ENCODE measurements at places on chromosomes 13 and 19.

GRCh38 chr13:48506092-48506701 lies 26.7 kb downstream of the RCBTB2 start:
- DNase-seq = no peak

- no peak for DNase-seq
Measured at GRCh38 chr13:32811297-32811800, 204.9 kb upstream of the KL start.

DNA sequence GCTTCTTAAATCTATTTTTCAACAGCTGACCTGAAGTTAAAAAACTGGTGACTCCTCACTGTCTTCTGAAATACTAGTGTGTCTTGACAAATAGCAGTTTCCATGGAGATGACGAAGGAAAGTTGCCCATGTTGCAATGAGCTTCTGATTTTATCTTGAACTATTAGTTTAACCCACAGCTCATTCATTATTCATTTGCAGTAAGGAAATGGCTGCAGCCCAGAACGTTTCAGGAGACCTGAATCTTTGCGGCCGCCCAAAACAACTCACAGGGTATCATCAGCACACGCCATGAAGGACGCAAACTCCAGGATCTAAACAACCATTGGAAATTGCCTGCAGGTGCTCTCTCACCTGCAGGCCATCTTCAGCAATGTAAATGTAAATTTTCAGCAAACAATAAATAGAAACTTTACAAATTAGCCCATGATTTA lies 142.5 kb downstream of the DCLK1 start:
- DNase-seq = no peak

- no peak for DNase-seq
Measured at GRCh38 chr19:14107581-14108461, 9.7 kb downstream of the PRKACA start.

DNA sequence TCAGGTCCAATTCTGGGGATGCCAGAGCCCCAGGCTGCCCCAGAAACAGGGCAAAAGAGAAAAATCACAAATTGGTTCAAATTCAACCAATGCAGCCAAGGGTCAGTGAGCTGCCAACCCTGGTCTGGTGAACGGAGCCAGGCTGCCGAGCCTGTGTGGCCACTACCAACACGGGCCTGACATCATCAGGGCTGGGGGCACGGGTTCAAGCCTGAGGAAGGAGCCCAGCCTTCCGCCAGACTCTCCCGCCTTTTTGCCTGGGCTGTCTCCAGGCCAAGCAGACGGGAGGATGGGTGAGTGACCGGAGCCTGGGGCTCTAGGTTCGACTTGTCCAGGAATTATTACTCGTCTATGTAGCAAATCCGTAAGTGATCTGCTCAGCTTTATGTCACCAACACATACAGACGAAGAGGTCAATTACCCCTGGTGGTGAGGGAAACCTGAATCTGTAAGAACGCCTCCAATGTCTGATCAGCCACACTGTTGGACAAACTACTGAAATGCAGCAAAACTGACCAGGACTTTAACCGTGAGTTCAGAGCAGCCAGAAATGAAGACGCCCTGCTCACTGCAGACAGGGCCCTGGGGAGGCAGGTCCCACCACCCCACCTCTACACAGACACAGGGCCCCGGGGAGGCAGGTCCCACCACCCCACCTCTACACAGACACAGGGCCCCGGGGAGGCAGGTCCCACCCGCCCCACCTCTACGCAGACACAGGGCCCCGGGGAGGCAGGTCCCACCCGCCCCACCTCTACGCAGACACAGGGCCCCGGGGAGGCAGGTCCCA lies 31.8 kb downstream of the RAB20 start:
- no peak for DNase-seq

GRCh38 chr13:100521851-100522617 lies 66.6 kb downstream of the GGACT start:
- DNase-seq = no peak

- no peak for DNase-seq
Measured at GRCh38 chr19:19460258-19460731, 54.8 kb downstream of the GATAD2A start.

DNA sequence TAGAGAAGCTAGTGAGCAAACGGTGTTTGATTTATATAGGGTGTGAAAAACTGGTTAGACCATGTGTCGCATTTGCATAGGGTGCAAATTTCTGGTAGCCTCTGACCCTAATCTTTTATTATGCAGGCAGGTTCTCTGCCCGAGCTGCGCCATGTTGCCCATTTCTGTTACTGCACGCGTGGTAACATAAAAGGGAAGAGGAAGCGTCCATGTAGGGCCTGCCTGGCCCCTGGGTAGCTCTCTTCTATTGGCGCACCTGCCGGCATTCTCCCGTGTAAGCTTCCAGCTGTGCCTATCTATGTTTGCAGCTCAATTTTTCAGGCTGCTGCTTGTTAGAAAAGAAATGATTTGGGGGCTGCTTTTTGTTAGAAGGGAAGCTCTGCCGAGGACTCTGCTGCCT lies 14.0 kb upstream of the CD70 start:
- no peak for DNase-seq

- DNase-seq = no peak
Measured at GRCh38 chr13:28047757-28048388, 52.5 kb downstream of the FLT3 start.

DNA sequence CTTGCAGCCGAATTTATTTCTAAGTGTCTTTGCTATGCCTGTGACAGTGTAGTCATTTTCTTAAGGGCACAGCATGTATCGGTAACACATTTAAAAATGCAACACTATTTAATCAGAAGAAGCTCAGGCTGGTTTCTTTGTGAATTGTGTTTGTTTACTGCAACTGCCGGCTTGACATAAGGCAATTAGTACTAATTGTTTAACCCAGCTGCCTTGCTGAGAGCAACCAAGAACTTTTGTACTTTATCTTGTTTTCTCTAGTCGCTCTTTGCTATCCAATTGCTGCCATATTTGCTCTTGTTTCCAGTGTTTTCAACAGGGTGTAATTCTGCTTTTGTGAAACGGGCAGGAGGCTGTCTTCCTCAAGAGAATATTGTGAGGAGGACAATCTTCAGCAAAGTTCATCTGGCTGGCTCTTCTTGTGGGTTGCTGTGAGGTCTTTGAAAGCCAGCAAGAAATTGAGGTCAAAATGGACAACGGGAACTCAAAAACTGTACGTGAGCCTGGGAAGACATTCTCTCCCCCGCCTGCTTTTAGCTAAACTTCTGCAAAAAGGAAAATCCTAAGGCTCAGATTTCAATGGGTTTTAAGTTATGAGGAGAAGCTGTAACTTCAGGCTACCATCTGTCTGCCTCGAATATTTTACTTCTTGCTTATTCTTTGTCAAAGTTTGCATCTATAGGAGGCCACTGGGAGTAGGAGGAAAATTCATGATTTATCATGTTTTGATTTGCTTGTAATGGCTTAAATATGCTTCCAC lies 75.8 kb upstream of the TSHZ3 start:
- no peak for DNase-seq

GRCh38 chr19:50745221-50745620 lies 22.1 kb downstream of the CLEC11A start:
- DNase-seq = no peak

DNA sequence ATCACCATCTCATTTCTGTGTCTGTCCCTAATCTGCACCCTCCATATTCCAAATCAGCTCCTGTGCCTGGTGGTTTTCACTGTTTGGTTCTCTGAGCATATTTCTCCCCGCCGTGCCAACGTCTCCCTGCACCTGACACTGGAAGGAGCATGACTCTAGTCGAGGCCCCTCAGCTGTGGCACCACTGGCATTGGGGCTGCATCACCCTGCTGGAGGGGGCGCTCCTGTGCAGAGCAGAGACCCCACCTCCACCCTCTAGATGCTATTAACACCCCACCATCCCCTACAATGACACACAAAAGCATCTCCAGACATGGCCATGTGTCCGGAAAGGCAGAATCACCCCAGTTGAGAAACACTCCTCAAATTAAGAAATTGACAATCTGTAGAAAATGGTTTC lies 20.8 kb downstream of the ZSCAN5C start:
- no peak for DNase-seq

GRCh38 chr19:51327066-51328001 lies 14.6 kb downstream of the VSIG10L start:
- DNase-seq = peak; percentile 23

DNA sequence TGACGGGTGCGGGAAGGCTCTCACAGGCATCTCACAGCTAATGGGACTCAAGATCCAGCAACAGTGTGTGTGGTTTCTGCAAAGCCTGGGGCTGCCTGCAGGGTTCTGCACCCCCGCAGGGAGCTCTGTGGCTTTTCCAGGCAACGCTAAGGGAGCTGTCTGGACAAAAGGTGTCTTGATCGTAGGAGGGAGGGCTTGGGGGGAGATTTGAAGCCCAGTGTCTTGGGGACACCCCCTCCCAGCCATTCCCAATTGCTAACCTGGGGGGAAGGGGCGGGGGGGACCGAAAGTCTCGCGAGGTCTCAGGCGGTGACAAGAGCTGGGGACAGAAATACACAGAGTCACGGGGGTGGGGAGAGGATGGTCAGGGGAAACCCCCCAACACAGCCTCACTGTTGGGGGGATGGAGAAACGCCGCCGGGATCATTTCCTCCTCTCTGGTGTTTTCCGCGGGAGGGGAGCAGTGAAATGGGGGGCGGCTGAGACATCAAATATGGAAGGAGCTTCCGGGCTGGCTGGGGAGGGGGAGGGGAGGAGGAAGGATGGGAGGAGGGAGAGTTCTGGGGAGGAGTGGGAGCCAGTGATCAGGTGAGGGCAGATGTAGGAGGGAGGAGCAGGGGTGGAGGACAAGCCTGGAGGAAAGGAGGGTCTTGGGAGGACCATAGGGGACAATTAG lies 13.3 kb downstream of the KCNC3 start:
- DNase-seq = no peak

- no peak for DNase-seq
Measured at GRCh38 chr13:33445476-33445875, 159.9 kb upstream of the STARD13 start.

DNA sequence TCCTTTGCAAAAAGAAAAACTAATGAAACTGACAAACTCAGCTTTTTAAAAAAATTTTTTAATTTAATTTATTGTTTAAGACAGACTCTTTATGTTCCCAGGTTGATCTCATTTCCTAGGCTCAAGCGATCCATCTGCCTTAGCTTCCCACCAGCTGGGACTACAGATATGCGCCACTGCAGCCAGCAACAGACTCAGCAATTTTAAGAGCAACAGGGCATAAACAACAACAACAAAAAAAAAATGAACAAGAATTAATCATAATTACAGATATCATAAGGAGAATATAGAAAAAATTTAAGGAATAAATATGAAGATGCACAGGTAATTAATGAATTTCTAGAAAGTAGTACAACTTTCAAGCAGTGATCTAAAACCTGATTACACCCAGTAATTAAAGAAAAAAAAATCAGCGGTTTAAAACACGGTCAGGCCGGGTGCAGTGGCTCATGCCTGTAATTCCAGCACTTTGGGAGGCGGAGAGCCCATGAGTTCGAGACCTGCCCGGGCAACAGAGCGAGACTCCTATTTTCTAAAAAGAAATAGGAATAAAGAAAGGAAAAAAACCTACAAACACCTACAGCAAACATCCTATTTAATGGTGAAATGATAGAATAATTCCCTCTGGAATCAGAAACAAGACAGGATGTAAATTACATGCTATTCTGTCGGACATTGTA lies 1.4 kb downstream of the ZNF699 start:
- no peak for DNase-seq

DNA sequence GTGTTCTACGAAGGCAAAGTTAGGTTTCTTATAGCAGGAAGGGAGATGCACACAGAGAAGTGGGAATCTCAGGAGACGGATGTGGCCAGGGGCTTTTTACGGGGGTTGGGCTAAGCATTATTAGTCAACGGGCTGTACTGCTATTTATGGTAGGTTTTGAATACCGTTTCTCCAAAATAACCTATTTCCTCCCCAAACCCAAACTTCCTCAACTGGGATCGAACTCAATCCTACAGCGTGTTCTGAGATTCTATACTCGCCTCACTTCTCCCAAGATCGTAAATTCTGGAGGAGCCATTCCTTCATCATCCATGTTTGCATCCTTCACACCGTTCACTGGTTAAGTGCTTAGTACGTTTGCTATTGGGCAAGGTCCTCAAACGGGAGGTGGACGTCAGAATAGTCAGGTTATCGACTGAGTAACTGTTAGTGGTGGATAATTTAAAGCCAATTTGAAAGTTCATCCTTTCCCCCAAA lies 1.2 kb upstream of the TRIM13 start:
- DNase-seq = no peak

GRCh38 chr19:48772503-48772953 lies 17.2 kb downstream of the FGF21 start:
- no peak for DNase-seq

- no peak for DNase-seq
Measured at GRCh38 chr13:88637935-88638334, 966.8 kb downstream of the SLITRK5 start.

GRCh38 chr19:46841458-46842083 lies 9.1 kb downstream of the AP2S1 start:
- DNase-seq = no peak

DNA sequence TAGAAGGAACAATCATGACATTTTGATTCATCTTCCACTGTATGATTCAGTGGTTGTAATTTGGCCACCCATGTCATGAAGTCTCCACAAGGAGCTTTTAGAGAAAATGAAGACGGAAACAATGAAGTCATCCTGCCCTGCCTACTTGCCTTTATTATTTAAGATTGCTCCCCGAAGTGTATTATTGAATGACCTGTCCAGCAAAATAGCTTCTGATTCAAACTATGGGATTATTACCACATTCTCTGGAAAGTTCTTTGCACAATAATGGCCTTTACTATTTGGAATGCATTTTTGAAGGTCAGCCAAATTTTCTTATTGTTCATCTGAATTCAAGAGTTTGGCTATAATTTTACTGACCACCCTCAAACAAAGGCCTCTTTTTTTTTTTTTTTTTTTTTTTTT lies 77.8 kb upstream of the RFC3 start:
- DNase-seq = no peak

DNA sequence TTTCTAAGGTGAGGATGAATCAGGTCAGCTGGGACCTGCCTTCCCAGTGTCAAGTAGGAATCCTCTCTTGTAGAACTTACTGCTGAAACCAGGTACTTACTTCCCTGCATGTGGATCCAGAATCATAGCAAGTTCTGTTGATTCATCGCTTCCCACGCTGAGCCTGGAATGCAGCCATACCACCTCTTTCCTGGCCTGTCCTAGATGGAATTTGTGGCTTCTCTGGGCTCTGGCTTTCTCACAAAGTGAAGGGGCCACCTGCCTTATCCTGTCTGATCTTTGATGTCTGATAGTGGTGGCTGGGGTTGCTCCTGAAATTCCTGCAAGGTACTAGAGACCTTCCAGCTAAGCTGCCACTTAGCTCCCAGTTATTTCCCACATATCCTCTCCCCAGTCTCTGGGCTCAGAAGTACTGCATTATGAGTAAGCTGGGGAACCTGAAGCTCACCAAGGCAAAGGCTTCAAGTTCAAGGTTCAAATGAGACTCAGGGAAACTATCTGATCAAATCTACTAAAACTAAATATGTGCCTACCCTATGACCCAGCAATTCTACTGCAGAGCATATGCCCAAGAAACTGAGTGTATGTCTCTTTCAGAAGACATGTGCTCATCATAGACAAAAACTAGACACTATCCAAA lies 103.5 kb downstream of the SUCLA2 start:
- no peak for DNase-seq

- no peak for DNase-seq
Measured at GRCh38 chr13:100436099-100436498, 152.5 kb downstream of the GGACT start.

Data from T-helper 17 cell (primary cell).